Posterior cingulate gyrus (tissue), 11 donors: ENCODE measurements at places on chromosomes 7 and 10.

DNA sequence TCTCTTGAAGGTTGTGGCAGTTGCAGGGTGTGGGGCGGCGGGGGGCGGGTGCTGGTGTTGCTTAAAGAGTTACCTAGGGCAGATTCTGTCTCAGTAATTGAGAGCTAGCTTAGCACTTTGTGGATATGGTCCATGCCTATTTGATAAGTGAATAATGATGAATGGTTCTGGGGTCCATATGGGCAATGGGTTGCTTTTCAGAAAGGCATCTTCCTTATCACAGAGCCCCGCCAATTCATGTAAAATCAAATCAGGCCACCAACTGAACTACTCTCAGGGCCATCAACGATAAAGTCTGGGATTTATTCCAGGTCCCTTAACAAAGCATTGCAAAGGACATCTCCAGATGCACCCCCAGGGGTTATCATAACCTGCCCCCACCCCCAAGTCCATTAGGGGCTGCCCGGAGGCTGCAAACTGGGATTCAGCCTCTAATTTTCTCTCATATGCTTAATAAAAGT lies 1.8 kb upstream of the PRRT4 start:
- DNase-seq: no peak

GRCh38 chr10:59607970-59608369 lies 101.7 kb downstream of the SLC16A9 start:
- no peak for DNase-seq

- no peak for DNase-seq
Measured at GRCh38 chr10:42896735-42897134, 114.1 kb downstream of the BMS1 start.

GRCh38 chr10:46539596-46540411 lies 16.7 kb downstream of the GPRIN2 start:
- DNase-seq: peak; percentile 20

GRCh38 chr10:130495891-130496636 lies 359.9 kb downstream of the GLRX3 start:
- no peak for DNase-seq

- DNase-seq: no peak
Measured at GRCh38 chr10:35322636-35323035, 13.7 kb upstream of the CCNY start.

GRCh38 chr7:137986252-137987017 lies 15.5 kb downstream of the CREB3L2 start:
- DNase-seq: no peak

DNA sequence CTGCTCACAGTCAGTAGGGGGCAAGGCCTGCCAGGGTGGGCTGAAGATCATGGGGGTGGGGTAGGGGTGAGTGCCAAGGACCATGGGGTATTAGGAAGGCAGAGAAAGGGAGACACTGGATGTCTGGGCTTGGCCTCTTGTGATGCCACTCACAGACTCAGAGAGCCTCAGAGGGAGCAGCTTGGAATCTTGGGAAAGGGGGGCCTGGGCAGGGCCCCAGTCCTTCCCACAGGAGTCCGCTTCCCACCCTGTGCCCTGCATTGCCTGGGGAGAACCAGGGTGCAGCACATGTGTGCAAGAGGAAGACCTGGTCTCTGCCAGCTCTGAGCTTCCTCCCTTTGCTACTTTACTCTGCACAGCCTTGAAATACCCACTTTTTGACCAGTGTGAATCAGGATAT lies 4.3 kb downstream of the ADCY1 start:
- DNase-seq: peak; percentile 53

- DNase-seq: no peak
Measured at GRCh38 chr7:142104550-142105527, 6.7 kb upstream of the MGAM2 start.

GRCh38 chr10:30862486-30862885 lies 169.2 kb downstream of the ZNF438 start:
- no peak for DNase-seq

GRCh38 chr10:115093286-115093775 lies at the start of gene ATRNL1:
Gene ATRNL1 (plus strand): TSS chr10:115093365. CDS start chr10:115093751, 386 bp downstream.
- DNase-seq: peak; percentile 18

DNA sequence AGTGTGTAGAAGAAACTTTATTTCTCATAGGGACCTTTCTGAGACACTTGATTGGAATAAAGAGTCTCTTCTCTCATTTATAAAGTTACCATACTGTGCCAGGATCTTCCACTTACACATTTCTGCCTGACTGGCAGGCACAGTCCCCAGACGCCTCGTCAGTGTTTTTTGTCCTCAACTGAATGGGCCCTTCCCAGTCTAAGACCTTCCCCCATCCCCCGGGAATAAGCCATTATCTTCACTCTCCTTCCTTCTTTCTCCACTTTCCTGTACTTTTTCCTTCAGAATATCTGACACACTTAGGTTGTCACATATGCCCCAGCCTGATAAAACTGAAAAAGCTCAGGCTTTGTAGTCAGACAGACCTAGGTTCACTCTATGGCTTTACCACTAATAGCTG lies 35.3 kb upstream of the KCNIP2 start:
- DNase-seq: no peak

DNA sequence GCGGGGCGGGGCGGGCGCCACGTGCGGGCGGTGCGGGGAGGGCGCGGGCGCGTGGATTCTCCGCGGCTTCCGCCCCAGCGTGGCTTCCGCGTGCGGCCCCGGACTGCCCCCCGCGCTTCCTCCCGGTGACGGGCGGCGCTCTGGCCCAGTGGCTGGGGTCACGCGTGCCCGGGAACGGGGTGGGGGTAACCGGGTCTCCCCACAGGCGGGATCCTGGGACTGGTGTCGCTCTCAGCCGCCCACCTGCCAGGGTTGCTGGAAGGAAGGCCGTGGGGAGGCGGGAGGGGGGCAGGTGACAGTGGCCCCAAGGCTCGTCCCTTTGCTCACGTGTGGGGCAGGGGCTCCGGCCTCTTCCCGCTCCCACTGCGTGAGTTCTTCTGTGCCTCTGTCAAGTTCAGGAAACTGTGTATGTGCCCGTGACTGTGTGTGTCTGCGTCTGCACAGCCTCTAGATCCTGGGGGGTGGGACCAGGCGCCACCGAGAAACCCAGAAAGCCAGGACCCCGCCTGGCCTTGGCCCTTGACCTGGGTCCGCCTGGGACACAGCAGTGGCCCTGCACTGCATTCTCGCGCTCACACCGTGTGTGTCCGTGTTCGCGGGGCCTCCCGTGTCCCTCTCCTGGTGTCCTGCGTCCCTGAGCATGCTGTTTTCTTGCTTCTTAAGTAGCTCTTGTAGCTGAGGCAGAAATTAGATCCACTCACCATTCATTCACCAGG lies 919 bp downstream of the MAFK start:
- peak; percentile 88 for DNase-seq

GRCh38 chr10:1369197-1369596 lies 313.0 kb downstream of the WDR37 start:
- DNase-seq: no peak

- no peak for DNase-seq
Measured at GRCh38 chr7:123939784-123940183, 14.7 kb downstream of the SPAM1 start.

- DNase-seq: no peak
Measured at GRCh38 chr10:49605939-49606509, 4.1 kb upstream of the SLC18A3 start.

DNA sequence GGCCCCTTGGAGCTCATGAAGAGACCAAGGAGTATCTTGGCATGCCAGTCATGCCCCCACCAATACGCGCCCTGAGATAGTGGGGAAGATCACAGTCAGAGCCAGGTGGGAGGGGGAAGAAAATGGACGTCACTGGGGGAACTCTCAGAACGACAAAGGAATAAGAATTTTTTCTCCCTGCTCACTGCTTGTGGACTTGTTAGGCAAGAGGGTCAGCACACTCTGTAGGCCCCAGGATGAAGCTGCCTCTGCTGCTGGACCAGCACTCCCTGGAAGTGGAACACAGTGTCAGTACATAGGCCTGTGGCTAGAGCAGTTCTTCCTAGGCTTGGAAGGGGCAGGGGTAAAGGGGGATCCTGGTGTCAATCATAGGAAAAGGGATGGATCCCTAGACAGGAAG lies 46.5 kb downstream of the DRGX start:
- no peak for DNase-seq

- DNase-seq: no peak
Measured at GRCh38 chr10:88318803-88319202, 264.3 kb downstream of the RNLS start.

DNA sequence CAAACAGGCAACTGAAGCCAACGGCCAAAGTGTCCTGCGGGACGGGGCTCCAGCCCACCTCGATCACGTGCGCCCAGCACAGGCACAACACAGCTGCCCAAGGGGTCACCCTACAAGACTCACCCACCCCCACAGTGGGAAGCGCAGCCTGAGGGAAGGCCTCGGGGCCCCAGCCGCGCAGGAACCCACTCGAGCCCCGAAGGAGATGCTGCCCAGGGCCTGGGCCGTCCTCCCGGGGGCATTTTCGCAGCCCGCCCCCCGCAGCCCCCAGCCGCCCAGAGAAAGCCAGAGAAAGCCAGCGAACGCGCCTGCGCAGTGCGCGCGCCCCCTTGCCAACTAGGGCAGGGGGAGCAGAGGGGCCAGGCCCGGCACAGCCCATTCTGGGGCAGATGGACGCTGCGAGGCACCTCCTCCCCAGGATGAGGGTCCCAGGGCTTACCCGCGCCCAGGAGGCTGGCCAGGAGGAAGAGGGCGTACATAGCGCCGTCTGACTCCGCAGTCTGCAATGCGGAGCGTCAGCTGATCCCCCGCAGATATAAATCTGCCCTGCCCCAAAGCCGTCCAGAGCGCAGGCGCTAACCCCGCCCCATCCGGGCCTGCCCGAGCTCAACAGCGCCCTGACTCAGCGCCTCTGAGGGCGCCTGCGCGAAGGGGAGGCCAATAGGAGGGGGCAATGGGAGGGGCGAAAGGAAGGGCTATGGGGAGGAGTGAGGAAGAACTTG lies at the start of gene PSAP:
Gene PSAP, minus strand, starts transcription at position 509 of the 722 bp plus-strand sequence. Its CDS starts 30 bp downstream, at position 479.
- DNase-seq: peak; percentile 96

GRCh38 chr7:69996121-69996520 lies 397.8 kb downstream of the AUTS2 start:
- no peak for DNase-seq

GRCh38 chr10:62613424-62613823 lies 191.1 kb upstream of the ADO start:
- no peak for DNase-seq

- no peak for DNase-seq
Measured at GRCh38 chr7:94567396-94567795, 57.8 kb downstream of the CASD1 start.

DNA sequence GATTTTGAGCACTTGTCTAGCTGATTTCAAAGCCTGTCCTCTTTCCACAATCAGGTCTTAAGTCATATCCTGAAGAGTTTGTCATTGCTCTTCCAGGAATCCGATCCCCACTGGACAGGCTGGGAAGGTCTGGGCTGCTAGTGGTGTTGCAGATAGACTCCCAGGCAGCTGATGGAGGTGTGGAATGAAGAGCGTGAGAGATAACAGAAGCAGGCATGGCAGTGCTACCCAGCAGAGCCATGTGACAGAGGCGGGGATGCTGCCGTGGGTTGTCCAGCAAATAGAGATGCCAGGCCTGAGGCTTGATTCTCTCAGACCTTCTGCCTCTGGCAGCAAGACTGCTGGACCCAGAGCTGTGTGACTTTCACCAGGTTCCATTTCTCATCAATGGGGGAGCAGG lies 116.5 kb upstream of the EEPD1 start:
- no peak for DNase-seq

DNA sequence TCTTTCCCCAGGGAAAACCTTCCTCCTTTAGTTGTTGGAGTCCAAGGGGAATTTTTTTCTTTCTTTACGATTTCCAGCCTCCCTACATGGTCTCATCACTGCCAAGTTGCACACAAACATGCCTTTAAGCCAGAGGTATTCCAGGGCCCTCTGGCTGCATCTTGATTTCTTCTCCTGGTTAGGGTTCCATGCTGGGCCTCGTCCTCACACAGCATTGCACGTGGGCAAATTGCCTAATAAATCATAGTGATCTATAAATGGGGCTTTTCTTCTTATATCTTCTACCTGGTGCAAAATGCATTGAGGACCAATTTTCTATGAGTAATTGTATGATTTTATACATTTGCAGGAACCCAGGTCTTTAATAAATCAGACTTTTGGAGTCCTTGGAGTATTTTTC lies 284.2 kb downstream of the C7orf25 start:
- no peak for DNase-seq

DNA sequence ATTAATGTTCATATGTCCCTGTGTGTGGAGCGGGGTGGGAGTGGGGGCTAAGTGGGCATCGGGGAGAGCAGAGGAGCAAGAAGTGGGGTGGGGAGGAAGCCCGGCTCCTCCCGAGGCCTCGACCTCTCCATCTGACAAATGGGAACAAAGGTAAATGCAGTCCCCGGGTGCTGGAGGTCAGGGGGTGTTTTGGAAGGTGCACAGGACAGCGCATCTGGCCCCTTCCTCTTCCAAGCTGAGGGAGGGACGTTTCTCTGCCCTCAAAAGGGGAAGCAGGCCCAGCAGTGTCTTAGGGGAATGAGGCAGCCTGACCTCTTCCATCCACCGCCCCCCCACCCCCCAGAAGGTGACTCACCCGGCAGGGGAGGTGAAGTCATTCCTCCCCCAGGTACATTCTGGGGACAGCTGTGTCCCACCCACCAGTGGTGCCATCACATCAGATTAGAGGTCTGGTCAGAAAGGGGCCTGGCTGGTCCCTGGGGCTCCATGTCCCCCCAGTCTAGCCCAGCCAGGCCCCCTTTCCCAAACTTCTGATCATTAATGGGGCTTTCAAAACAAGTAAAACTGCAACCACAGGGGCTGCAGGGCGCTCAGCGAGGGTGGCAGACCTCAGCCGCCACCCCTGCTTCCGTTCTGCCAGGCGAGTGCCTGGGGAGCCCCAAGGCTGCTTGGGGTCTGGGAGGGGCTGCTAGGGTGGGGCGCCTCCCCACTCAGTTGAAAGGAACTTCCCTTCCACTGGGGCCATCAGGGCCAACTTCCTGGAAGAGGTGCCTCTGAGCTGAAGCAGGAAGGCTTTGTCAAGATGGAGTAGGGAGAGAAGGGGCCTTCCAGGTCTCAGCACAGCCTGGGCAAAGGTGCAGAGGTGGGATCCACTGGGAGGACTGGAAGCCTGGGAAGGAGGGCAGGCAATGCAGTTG lies 10.8 kb downstream of the LFNG start:
- DNase-seq: no peak

DNA sequence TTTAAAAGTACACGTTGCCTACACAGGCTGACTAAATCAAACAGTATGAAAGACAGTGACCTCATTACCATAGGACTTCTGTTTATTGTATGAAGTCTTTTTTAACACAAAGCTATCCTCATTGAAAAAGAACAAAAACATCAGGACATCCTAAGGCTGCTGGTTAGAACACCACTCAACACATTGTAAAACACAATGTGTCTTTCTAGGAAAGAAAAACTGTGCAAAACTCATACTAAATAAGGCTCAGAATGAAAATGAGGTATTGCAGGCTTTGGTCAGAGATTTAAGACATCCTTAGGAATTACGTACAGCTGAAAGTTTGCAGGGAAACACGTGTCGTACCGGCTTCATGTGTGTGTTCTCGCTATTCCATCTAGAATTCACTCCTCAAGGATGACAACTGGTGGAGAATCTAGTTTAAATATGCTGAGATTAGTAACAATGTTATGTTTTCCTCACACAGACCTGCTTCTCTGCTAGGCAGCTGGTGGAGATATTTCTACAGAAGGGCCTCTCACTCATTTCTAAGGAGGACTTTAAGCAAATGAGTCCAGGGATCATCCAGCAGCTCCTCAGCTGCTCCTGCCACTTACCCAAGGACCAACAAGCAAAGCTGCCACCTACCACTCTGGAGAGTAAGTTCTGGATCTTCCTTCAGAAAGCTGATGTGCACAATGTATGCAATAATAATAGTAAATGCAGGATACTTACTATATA lies 29.3 kb downstream of the SLC39A12 start:
- DNase-seq: no peak
